ENCODE measurements at places on chromosomes 16 and 17.
A peak's percentile ranks its signal among the peaks of the same experiment; 100 is the strongest.

DNA sequence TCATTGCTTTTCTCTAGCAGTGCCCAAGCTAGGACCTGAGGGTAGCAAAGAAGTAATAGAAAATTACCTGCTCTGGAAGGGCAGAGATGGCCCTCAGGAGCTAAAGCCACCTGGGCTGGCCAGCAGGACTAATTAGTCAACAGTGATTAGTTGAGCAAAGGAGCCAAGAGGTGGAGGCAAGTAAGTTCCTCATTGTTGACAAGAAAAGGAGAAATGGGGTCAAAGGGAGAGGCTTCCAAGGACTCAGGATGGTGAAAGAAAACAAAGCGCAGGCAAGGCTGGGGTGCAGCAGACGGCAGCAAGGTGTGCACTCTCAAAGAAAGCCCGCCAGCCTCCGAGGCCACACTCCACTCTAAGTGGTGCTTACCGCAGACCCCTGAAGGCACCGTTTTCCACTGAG, 44.6 kb downstream of the CMTM4 start:
- no peak for DNase-seq

DNA sequence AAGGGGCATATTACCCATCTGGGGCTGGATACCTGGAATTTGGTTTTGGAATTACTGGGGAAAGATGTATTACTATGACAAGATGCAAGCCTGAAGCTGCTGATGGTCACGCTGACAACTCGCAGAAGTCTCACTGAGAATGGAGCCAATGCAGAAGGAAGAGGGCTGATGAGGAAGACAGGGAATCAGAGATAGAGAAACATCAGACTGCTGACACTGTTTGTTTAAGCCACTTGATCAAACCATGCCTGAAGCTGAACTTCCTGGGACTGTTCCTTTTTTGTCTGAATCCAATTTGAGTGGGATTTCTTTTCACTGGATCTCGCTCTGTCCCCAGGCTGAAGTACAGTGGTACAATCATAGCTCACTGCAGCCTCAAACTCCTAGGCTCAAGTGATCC, 133.9 kb downstream of the GAS7 start:
- no peak for DNase-seq

DNA sequence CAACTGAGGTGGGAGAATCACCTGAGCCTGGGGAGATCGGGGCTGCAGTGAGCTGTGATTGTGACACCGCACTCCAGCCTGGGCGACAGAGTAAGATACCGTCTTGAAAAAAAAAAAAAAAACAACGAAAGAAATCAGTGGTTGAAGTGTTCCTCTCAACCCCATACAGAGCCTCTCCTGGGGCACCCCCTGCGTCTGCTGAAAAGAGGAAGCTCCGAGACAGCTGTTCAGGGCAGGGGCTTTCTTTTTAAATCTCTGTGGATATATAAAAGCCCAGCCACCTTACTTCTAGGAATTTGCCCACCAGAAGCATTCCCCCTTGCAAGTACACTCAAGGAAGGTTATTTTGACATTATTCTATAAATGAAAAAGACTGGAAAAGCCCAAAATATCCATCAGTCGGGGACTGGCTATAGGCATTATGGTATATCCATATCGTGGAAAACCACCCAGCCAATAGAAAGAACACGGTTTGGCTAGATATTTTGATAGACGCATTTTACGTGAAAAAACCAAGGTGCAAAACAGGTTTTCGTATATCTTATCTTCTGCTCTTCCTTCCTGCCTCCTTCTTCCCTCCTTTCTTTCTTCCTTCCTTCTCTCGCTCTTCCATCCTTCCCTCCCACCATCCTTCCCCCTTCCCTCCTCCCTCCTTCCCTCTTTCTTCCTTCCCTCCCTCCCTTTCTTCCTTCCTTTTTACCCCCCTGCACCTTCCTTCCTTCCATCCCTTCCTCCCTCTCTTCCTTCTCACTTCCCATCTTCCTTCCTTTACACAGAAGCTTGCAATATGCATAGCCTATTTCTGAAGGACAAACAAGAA, 9.2 kb upstream of the CCL22 start:
- DNase-seq = no peak

DNA sequence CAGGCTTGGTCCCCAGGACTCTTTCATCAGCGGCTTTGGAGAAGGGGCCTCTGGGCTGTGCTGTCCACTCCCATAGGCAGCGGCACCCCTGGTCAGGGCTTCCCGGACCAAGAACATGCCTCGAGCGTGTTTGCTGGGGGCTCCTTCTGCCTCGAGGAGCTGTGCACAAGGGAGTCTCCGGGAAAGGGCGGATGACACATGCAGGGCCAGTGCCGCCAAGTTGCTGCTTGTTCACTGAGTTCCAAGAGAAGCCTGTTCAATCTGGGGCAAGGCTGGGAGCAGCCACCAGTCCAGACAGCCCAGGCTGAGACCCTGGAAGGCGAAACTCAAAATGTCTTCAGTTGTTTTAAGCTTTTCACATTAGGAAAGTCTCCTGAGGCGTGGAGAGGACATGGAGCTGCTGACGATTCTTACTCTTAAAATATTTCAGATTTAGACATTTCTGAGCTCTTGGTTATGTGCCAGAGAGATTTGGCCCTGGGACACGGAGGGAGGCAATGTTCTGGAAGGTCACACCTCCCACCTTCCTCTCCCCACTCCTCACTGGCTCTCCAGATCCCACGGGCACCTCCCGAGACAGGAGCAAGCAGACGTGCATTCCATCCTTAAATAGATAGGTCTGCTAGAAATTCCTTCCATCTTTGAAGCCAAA, 84.5 kb upstream of the ZNF469 start:
- no peak for DNase-seq

DNA sequence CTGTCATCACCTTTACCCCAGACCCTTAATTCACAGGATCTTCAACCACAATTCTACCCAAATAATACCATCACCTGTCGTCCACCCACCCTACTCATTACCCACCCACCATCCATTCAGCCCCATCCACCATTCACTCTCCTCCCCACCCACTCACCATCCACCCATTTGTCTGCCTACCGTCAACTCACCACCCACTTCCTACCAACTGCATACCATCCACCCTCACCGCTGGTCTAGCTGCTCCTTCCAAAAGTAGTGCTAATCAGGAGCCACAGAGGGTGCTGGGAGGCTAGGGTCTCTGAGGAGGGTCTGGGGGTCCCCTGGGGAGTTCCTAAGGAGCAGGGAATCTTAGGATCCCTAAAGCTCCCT, 12.0 kb upstream of the IGFBP4 start:
- no peak for DNase-seq

GRCh38 chr16:87556941-87557459, 45.3 kb upstream of the JPH3 start:
- DNase-seq = no peak

DNA sequence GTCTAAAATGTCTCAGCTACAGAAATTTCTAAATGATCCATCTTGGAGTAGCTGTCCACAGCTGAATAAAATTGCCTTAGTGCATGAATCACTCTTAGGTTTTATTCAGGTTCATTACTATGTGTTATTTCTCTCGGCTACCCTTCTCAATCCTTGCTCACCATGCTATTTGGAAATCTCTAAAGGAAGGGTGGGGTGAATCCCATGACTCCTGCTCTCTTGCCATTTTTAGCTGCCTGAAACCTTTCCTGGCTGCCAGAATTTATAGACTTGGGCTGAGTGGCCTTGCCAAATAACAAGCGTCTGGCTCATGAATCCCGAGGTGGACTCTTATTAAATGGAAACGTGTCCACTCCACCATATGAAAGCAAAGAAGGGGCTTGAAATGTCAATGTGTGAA, 936.1 kb upstream of the SOX9 start:
- no peak for DNase-seq

DNA sequence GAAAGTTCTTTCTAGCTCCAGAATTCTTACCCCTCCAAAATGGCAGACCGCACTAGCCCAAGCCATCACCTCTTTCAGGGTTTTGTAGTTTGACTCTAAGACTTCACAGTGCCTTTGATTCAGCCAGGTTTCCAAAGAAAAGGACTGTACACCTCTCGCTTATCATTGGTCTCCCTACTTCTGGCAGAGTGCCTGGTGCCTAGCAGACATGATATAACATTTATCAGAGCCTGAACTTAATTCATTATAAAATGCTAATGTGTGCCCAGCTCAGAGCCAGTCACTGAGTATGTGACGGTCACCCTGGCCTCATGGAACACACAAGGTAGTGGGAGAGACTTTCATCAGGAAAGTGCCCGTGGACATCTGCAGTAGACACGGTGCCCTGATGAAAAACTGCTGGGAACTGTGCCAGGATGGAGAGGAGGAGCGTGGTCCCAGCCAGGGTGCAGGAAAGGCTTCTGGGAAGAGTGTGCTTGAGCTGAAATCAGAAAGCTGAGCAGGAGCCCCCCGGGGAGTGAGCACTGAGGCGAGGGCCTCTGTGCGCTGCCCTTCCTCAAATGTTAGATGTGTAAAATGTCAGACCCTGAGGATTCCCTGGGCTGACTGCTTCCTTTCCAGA, 34.3 kb upstream of the LGALS9 start:
- no peak for DNase-seq

DNA sequence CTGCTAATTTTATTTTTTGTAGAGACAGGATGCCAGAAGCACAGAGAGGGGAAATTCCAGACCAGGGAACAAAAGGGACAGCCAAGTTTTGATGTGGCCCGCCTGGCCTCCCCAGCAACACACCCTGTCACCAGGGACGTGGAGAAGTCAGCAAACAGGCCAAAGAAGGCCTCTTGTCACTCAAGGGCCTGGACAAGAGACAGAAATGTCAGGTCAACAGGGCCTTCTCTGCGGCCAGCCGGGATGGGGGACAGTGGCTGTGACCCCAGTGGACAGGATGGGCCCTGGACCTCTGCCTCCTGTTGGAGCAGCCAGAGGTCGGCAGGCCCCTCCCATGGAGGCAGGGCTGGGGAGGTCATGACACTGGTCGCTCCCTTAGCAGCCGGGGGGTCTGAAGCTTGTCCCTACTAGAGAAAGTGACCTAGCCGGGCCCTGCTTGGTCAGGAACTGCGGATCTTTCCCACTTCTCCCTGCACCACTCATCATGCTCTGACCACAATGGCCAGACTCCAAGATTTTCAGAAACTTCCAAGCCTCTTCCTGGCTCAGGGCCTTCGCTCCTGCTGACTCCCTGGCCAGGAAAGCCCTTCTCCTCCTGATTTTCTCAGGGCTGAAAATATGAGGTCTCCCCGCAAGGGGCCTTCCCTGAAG, 9.2 kb upstream of the TVP23A start:
- DNase-seq = no peak

- DNase-seq = no peak
Measured at GRCh38 chr17:68849673-68850610, 105.2 kb downstream of the ABCA8 start.

DNA sequence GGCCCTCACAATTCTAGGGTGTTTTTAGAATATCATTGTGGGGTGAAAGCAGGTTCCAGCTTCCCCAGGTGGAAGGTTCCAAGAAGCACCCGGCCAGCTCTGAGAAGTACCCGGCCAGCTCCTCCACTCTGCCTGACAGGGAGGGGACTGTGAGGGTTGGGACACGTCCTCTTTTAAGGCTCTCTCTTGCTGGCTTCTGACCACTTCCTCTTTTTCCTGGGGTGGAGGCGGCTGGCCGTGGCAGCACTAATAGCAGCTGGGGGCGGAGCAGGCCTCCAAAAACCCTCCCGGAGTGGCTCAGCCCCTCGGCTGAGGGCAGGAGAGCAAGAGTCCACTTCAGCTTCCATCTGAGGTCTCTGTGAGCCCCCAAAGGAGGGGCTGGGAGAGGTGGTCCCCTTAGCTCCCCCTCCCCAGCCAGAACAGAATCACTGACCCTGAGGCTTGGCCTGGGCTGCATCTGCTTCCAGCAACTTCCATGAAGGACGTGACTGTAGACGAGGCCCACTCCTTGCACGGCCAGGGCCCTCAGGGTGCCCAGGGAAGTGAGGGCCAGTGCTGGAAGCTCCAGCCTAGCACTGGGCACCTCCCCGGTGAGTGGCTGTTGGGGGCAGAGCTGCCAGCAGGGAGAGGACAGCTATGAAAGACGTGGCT, 26.7 kb upstream of the PLCG2 start:
- DNase-seq = no peak

DNA sequence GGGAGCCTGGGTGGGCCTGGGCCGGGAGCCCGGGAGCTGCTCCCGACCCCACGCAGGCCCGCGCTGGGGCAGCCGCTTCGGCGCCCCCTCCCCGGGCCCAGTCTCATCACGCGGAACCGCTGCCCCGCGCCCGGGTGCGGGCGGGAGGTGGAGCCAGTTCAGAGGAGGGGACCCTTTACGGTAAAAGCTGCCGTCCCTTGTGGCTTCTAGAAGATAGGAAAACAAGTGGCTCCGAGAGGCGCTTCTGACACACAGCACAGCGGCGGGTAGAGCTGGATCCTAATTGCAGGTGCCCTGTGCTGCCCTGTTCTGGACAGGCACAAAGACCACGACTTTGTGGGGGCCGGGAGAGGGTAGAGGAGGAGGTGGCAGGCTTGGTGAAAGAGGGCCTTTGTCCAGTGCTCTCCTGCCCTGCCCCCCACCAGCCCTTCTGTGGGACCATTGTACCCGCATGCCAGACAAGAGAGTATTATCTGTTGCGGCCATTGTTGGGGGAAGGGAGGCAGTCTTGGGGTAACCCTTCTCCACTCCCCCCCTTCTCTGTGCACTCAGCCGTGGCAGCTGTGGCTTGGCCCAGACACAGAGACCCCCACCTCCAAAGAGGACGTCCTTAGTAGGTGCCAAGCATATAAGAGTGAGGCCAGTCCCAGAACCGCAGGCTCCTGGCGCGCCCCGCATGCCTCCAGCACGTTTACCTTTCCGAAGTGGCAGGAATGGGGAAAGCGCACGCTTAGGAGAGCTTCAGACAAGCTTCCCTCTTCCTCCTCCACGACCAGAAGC, 736 bp downstream of the CNP start:
- peak; percentile 27 for DNase-seq

- DNase-seq = no peak
Measured at GRCh38 chr17:696369-696768, 18.3 kb downstream of the VPS53 start.

Data from stimulated activated CD4-positive, alpha-beta T cell treated with anti-CD3 and anti-CD28 coated beads, Interleukin-2, amount 100 ng/mL, for 48 hours (primary cell).